ENCODE measurements at places on chromosomes 12 and 14. TPM values are rescaled to one million over a fixed set of nuclear protein-coding genes. Genes with fewer than 3 reads are reported as not detected.
A peak's percentile ranks its signal among the peaks of the same experiment; 100 is the strongest.

The ACSM4 gene
- not detected for total RNA-seq

DNA sequence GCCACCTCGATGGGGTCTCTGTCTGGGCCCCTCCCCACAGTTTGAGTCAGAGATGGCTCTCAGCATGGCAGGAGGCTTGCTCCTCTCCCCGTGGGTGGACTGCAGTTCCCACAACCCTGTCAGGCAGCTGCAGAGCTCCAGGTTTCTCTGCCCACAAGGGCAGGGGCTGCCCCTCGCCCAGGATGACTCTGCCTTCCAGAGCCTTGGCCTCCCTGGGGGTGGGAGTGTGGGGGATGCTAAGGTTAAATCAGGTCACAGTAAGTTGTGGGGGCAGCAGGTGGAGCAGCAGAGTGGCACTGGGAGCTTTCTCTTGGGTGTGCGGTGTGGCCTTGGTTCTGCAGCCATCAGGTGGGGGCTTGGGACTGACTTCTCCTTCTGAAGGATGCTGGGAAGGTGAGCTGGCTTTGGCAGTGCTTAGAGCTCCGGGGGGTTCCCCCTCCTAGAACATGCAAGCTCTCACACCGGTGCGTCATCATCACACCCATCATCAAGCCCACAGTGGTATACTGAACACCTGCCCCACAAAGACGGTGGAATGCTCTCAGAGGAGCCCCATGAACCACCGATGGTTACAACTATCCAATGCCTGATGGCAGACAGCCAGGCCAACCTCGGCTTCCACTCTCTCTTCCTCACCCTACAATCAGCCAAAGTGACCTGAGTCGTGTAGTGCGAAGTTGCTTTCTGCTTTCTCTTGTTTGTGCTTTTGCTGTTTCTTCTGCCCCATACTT, 39.7 kb downstream of the ERH start:
- no peak for DNase-seq

DNA sequence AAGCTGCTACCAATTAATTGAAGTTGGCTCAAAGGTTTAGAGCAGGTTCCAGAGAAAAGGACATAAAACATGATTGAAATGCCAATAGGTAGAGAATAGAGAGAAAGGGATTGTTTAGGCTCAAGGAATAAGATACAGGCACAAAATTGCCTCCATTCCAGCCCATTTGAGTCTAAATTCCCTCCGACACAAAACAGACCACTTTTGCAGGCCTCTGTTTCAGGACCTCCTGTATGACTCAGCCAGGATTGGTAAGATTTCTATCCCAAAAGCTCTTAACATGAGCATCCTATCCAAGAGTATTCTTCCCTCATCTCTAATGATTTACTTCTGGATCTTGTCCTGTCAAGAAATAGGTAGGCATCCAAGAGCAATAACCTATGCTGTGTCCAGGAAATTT, 123.5 kb downstream of the STAB2 start:
- DNase-seq = no peak

GRCh38 chr14:97280526-97280925, 483.3 kb downstream of the VRK1 start:
- DNase-seq = no peak

DNA sequence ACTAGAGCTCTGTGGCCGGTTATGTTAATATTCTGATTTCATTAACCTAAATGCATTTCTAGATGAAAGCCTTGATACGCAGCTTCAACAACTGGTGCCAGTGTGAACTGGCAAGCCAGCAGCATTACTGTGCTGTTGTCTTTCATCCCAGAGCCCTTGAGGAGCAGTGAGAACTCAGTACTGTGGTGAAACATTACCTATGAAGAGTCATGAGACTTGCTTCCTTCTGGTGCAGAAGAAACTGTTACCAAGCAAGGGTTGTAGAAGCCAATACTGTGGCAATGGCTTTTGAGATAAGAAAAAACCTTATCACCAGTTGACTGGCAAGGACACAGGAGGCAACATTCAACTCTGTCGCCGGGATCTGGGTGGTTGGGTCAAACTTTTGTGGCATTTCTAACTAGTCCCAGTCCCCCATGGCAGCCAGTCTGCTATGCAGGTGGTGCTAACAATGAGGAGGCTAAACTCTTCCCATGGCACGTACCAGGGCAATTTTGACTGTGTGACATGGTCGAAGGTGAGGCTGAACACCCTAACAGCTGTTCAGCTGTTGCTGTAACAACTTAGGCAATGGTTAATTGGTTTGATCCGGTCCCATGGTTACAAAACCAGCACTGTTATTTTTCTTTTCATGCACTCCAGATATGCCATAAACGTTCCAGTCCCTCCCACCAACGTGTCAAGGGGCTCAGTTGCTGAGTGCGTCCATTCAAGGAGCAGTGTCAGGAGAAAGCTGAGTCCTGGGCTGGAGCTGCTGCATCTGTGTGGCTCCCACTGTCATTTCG, 12.6 kb upstream of the LGALS3 start:
- no peak for DNase-seq

GRCh38 chr14:60220084-60220483, 28.9 kb upstream of the PPM1A start:
- no peak for DNase-seq

The KCNC2 gene
- 0.99 TPM for total RNA-seq

The LRRC10 gene
- total RNA-seq = not detected

DNA sequence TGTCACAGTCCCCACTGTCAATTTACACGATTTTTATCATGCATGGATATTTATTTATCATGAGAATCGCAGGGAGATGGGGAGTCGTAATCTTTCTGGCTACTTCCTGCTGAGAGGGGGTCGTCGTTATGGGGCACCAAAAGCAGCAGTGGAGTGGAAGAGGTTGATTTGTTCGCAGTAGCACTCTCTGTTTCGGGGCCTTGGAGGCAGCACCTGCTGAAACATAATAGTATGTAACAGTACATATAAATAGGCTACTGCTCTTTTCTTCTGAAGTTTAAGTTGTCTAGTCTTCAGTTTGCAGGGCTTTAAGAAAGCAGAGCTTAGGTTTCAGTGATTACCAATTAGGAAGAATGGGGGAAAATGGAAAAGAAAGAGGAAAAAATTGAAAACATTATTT, 3.8 kb downstream of the SOAT2 start:
- no peak for DNase-seq

DNA sequence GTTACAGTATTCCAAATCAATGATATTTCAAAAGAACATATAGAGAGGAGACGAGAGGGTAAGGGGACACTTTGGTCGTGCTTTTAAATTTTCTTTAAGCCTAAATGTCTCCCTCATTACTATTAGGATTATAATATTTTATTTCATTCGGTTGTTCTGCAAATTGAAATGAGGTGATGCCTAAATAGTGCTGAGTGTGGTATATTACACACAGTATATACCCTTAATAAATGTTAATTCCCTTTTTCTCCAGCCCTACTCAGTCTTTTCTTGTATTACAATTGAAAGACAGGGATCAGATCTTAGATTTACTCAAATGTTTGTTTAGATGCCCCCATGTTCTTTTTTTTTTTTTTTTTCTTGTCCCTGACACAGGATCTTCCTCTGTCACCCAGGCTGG, 7.7 kb downstream of the SNAPC1 start:
- no peak for DNase-seq

- DNase-seq = no peak
Measured at GRCh38 chr12:47158792-47159191, 79.0 kb upstream of the AMIGO2 start.

DNA sequence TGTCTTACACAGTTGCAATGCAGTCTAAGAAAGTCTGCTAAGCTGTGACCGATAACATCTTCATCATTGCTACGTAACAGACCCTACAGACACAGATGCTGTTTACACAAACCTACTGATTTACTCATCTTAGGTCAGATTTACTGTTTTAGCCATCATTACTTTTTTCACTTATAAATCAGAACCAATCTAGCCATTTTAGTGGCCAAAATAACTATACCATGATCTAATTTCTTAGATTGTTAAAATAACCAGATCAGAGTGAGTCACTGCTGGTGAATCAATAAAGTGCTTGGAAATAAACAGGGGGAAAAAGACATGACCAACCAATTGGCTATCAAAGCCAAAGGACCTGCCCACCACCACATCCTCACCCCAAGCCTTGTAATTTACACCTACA, 57.0 kb upstream of the FOXN3 start:
- DNase-seq = no peak

GRCh38 chr14:95291859-95292542, 27.7 kb downstream of the CLMN start:
- DNase-seq = peak; percentile 74

DNA sequence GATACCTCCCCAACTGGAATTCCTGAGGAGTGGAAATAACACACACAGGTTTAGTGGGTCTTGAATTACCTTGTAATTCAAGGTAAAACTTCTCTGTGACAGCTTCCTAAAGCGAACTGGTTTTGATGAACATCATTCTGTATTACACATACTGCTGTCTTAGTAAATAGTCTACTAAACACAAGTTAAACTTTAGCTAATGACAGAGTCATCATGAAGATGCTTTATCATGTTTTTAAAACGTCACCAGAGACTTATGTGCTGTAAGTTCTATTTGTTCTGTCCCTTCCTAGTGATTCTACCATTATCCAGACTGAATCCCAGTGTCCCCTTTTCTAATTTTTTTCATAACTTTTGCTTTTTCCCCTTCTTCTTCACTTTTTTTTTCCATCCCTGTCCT, 11.6 kb upstream of the GXYLT1 start:
- DNase-seq = no peak

GRCh38 chr12:113322343-113322742, 12.6 kb downstream of the SLC8B1 start:
- DNase-seq = no peak

DNA sequence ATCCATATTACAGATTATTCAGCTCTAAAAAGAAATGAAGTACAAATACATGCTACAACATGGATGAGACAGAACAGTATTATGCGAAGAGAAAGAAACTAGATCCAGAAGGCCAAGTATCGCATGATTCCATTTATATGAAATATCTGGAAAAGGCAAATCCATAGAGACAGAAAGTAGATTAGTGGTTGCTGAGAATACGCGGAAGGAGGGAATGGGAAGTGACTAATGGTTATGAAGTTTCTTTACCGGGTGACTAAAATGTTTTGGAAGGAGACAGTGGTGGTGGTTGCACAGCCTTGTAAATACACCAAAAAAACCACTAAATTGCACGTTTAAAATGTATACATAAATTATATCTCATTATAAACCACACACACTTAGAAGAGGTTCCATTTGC, 12.5 kb downstream of the PRDM4 start:
- no peak for DNase-seq

DNA sequence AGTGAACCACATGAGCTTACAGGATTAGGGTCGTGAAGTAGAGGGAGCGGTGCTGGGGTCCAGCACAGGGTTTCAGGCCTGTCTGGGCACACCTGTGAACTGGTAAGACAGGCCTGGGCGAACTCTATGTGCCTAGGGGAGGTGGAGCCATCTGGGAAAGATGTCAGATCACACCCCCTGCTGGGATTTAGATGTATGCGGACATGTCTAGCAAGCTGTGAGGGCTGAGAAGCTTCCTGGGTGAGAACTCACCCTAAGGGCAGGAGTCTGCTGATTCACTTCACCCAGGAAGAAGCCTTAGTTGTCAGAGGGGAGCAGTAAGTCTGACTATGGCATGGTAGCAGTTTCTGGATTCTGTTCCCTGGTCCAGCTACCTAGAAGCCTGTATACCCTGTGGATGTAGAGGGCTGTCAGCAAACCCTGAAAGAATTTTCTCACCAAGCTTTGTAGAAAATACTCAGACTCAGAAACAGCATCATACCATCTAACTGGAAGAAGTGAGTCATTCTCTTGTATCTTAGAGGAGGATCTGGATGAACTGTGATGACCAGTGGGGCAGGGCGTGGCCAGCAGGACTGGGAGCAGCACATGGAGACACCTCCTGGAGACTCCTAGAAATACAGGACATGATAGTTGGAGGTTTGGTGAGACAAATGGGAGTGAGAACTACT, 11.2 kb upstream of the PYGL start:
- DNase-seq = peak; percentile 80

DNA sequence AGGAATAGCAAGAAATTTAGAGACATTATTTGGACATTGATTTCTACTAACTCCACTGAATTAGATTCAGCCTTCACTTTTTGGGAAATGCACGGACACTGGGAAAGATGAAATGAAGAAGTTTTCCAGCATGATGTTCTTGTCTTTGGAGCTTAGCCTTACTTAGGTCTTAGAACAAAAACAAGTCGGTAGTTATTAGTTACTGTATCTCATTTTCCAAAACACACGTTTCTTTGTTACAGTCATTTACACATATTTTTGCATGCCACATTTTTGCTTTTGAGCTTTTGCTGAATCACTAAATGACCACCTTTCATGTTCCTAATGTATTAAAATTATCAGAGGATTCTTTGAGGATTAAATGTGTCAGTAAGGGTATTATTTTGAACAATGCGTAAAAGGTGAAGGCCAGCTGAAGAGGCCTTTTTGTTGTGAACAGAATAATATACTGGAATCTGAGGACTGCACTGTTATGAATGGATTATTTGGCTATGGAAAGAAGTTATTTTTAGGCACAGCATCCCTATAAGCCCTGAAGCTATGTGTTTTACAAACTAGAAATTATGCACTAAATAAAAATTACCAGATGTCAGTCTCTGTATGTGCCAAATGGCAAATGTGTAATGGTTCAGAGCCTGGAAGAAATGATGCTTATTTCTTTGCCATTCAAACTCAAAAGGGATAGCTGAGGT, 138.2 kb downstream of the SRGAP1 start:
- DNase-seq = no peak

The TBX3 gene
- total RNA-seq = 15.3 TPM

Measured in psoas muscle (tissue), 8 donors.